ENCODE measurements at places on chromosomes 13 and 19.

DNA sequence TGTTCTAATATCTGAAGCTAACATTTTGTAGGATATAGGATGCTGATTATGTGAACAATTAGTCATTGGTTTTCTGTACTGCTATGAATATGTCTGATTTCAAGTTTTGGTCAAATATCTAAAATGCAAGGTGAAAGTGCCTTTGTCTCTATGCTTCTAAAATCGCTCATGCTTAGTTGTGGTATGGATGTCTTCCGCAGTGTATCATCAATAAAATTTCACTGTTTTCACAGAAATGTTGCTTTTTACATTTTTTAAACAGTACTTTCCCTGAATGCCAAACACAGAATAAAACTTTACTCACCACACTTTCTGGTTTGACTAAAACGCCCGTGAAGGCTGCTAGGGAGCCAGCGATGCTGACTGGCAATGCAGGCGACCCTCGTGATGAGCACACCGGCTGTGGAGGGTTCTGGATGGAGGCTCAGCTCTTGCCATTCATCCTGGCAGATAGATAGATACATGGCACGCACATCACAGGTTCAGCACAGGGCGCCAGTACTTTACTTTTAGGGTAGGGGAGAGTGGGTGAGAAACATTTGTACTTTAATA lies 40.1 kb downstream of the SLC7A9 start:
- DNase-seq = no peak

DNA sequence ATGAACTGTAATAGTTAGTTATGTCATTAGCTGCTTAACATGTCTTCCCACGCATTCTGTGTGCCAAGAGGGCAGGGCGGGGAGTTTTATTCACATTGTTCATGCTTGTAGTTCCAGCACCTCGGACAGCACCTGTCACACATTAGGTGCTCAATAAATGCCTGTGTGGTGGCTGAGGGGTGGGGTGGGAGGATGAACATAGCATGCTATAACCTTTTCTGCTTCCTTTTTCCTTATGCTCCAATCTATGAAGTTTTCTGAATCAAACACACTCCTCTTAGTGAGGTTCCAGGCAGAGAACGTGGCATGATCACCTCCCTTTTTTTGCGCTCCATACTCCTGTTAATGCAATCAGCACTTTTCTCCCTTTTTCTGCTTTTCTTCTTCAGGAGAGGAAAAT lies 15.8 kb upstream of the PTPRS start:
- DNase-seq = no peak

- no peak for DNase-seq
Observed at GRCh38 chr19:57642396-57643046, 9.6 kb downstream of the ZNF211 start.

- DNase-seq = no peak
Observed at GRCh38 chr19:3107658-3108057, 13.5 kb downstream of the GNA11 start.

- DNase-seq = no peak
Observed at GRCh38 chr19:7337380-7338194, 11.2 kb upstream of the ARHGEF18 start.

- no peak for DNase-seq
Observed at GRCh38 chr19:36028313-36029041, 4.2 kb downstream of the CLIP3 start.

- DNase-seq = no peak
Observed at GRCh38 chr19:32969549-32969948, 2.2 kb downstream of the CEP89 start.

- DNase-seq = peak; percentile 51
Observed at GRCh38 chr19:15702534-15702930, 25.3 kb upstream of the OR10H2 start.

- no peak for DNase-seq
Observed at GRCh38 chr13:47306991-47307390, 410.1 kb upstream of the HTR2A start.

DNA sequence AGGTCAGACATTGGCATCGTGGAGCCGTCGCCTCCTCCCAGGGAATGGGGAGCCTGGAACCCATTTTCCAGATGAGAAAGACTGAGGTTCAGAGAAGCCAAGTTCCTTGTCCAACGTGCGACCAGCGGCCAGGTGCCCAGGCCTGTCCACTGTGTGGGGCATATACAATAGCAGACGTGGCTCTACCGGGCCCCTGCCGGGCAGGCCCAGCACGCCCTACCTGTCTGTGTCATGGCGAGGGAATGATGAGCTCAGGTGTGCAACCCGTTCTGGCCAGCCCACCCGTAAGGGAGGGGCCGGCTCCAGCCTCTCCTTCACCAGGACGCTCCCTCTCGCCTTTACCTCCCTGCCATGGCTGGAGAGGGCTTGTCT lies 837 bp downstream of the GNA15 start:
- DNase-seq = no peak

GRCh38 chr13:67238277-67238859 lies 8.2 kb upstream of the PCDH9 start:
- DNase-seq = peak; percentile 17

- DNase-seq = no peak
Observed at GRCh38 chr13:42569576-42570344, 4.2 kb upstream of the TNFSF11 start.

DNA sequence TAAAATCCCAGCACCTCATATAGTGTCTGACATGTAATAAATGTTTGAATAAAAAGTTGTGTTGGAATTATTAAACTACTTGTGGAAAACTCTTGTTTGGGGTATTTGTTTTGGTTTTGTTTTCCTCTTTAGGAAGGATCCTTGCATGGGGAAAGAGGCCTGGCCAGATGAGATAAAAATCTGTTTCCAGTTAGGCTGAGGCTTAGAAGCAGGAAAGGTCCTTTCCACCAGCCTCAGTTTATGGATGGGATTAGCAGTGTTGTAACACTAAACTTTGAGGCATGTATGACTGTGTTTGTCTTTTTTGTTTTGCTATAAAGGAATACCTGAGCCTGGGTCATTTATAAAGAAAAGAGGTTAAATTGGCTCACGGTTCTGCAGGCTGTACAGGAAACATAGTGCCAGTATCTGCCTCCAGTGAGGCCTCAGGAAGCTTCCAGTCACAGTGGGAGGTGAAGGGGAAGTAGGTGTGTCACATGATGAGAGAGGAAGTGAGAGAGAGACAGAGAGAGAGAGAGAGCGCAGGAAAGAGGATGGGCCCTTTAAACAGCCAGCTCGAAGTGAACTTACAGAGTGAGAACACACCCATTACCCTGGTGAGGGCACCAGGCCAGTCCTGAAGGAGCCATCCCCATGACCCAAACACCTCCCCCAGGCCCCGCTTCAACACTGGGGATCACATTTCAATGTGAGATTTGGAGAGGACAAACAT lies 21.6 kb downstream of the SPATA13 start:
- DNase-seq = no peak

- DNase-seq = peak; percentile 15
Observed at GRCh38 chr13:43784496-43784895, 2.3 kb downstream of the ENOX1 start.

DNA sequence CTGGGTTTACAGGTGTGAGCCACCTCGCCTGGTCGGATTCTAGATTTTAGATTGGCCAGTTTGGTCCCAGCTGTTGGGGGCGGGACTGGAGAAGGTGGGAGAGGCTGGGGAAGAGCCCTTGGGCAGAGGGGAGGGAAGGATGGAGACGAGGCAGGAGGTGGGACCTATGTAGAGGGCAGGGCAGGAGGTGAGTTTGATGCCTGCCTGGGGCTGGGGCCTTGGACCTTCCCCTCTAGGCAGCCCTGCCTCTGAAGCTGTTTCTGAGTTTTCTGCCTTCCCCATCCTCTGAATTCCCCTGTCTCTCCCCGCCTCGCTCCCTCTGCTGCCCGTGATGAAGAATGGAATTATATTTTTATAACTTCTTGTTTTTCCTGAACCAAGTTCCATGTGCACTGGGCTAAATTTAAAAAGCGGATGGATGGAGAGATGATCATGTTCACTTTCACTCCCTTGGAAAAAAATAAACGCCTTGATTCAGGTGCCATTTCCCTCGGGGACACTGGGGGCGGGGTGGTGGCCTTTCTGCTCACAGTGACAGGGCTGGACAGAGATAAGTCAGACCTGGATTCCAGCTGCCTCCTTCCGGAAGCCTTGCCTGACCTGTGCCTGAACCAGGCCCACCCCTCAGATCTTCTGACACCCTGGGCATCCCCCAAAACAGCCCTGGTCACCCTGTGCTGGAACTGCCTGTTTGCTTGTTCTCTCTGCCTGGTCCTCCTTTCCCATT lies 16.5 kb upstream of the TNFAIP8L1 start:
- DNase-seq = no peak

DNA sequence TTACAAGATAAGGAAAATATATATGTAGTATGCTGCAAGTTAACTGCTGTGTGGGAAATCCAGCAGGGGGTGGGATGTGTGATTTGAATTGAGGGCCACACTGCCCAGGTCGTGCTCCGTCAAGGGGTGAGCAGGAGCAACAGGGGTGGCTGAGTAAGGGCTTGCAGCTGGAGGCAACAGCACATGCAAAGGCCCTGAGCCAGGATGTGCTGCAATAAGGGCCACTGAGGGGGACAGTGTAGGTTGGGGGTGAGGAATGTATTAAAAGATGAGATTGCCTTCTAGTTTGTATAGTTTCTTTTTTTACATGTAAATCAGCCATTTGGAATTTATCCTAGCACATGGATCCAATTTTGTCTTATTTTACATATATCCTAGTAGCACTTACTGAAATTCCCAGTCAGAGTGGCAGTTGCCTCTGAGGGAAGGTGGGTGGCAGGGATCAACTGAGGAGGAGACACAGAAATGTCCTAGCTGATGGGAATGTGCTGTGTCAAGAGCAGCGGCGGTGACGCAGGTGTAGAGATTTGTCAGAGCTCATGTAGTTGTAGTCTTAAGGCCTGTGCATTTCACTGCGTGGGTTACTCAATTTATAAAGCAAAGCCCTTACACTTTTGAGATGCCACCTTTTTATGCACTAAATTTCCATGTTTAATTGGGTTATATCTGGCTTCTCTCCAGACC lies 5.4 kb upstream of the RBM42 start:
- DNase-seq = no peak

DNA sequence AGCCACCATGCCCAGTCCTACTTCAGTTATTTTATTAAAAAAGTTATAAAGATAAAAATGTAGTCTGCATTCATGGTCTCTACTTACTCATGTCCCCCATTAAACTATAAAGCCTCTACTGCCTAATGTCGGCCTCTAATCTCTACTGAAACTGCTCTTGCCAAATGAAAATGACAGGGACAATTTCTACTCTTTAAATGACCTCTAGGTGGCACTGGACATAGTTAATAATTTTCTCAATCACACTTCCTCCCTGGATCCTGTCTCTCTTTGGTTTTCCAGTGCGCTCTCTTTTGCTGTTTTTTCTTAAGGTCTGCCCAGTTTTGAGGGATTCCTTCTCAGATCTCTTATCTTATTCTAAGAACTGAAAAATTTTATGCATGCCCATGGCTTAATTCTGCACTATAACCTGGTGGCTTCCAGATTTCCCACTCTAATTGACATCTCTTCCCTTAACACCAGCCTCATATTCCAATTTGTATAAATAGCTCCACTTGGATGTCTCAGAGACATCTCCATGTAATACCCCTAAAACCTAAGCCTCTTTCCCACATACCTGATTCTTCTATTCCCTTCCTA lies 54.3 kb downstream of the MTMR6 start:
- no peak for DNase-seq

DNA sequence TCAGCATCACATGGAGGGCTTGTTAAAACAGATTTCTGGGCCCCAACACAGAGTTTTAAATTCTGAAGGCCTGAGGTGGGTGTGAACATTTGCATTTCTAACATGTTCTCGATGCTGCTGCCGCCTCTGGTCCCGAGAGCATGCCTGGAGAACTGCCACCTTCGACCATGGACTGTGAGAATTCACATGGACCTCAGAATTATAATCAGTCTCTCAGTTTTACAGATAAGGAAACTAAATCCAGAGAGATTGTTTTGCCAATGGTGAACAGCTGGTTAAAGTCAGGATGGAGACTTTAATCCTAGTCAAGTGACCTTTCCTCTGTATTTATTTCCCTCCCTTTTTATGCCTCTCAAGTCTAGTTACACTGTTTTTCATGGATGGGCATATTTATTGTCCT lies 14.7 kb downstream of the ALOX5AP start:
- no peak for DNase-seq

DNA sequence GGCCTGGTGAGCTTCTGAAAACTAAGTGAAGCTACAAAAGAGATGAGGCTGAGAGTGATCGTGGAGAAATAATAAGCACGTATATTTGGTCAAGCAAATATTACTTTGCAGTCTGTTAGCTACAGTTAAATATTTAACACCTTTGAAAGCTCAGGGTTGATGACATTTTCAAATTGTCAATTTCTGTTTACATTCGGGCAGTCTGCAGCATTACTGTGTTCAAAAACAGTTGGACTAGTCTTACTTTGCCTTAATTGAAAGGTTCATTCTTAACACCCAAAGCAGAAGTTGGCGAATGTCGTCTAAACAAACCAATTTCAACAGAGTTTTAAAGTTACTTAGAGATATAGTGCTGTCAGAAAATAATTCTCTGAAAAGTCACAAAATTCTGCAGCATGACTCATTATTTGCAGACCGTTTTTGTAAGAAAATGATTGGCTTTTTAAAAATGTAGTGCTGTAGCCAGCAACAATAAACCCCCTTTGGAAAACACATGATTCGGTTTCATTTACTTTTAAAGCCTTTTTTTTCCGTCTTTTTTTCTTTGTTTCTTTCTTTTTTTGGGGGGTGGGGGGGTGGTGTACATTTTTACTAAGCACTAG lies 549.0 kb downstream of the GPC6 start:
- no peak for DNase-seq

DNA sequence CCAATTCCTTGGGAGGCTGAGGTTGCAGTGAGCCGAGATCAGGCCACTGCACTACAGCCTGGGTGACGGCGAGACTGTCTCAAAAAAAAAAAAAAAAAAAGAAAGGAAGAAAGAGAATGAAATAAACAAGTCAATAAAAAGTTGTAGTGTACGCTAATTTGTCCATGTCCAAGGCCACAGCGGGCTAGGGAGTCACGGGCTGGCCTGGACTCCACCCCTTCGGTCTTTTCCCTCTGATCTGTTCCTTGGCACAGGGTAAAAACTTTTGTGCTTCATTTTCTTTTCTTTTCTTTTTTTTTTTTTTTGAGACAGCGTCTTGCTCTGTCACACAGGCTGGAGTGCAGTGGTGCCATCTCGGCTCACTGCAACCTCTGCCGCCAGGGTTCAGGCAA lies 19.4 kb upstream of the MKNK2 start:
- no peak for DNase-seq

GRCh38 chr13:95378603-95379002 lies 77.4 kb upstream of the ABCC4 start:
- DNase-seq = no peak

DNA sequence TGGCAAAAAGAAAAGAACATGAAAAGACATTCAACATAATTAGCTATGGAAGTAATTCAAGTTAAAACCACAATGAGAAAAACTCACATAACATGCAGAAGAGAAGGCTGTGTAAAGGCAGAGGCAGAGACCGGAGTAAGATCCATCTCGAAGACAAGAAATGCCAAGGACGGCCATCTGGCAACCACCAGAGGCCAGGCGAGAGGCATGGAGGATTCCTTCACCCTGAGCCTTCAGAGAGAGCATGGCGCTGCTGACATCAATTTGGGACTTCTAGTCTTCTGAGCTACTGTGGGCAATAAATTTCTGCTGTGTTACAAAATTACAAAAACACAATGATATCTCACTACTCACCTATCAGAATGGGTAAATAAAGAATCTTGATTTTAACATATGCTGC lies 381.0 kb downstream of the TSHZ3 start:
- DNase-seq = no peak

GRCh38 chr19:1466461-1467214 lies 12.4 kb downstream of the C19orf25 start:
- no peak for DNase-seq

GRCh38 chr19:10113592-10113963 lies 2.1 kb downstream of the P2RY11 start:
- no peak for DNase-seq

GRCh38 chr19:49499030-49499670 lies 2.9 kb downstream of the RPS11 start:
- no peak for DNase-seq
